GM12864 (cell line): ENCODE measurements at places on chromosomes 3 and 15.
A peak's percentile ranks its signal among the peaks of the same experiment; 100 is the strongest.

GRCh38 chr15:41553731-41554130 is 5.3 kb upstream of the TYRO3 start:
- no peak for DNase-seq

DNA sequence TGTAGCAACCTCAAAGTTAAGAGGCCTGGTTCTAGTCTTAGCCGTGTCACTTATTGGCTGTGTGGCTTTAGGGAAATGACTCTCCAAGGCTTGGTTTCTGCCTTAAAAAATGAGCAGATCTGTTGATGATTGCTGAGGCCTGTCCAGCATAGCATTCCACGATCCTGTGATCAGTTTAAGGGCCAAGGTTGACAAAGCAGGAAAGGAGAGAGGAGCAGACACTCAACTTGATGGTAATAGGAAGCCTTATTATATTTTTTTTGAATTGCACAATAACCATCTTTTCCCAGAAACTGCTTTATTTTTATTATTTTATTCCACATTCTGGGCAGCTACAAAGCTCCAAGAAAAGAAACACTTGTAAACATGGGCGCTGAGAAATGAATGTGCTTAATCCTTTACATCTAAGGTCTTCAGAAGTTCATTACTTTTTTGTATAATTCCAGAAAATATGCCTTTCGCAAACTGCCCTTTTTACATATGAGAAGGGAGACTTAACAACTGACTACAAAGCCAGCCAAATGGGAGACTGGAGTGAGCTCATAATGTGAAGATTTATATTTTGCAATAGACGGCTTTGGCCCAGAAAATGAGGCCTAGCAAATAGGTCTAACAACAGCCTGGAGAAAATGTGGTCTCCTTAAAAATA is 241.0 kb downstream of the ATP8B4 start:
- DNase-seq: no peak

- DNase-seq: no peak
These were observed 31.1 kb downstream of the FAM174B start for GRCh38 chr15:92624401-92624991.

DNA sequence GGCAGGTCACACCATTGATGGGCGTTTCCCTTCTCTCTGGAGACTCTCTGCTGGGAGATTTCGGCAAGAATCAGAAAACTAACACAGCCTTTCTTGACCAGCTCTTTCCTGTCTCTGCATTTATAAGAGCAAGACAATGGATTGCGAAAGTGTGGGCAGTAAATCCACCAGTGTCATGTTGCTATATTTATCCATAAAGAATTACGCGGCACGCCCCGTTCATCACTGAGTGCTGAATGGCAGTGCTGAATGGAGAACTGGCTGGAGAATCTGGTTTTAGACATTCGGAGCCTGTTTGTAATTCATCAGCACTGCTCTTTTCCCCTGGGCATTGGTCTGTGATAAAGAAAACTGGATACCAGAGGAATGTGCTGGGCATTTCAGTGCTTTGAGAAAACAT is 2.0 kb upstream of the CEMIP start:
- DNase-seq: no peak

DNA sequence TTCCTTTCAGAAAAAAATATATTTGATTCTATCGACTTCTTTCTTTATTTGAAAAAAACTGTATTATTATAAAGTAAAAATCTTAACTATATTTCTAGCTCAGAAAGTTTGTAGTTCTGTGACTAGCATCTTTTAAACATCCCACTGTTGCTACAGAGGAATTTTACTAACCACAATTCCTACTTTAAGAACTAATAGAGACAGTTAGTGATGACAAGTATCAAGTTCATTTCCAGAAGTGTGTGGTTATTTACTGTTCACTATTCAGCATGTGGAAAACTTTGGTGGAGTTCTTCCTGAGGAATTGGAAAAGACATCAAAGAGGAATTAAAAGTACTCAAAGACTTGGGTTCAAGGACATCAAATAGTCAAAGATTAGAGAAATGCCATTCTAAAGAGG is 524.1 kb upstream of the CBLB start:
- no peak for DNase-seq

DNA sequence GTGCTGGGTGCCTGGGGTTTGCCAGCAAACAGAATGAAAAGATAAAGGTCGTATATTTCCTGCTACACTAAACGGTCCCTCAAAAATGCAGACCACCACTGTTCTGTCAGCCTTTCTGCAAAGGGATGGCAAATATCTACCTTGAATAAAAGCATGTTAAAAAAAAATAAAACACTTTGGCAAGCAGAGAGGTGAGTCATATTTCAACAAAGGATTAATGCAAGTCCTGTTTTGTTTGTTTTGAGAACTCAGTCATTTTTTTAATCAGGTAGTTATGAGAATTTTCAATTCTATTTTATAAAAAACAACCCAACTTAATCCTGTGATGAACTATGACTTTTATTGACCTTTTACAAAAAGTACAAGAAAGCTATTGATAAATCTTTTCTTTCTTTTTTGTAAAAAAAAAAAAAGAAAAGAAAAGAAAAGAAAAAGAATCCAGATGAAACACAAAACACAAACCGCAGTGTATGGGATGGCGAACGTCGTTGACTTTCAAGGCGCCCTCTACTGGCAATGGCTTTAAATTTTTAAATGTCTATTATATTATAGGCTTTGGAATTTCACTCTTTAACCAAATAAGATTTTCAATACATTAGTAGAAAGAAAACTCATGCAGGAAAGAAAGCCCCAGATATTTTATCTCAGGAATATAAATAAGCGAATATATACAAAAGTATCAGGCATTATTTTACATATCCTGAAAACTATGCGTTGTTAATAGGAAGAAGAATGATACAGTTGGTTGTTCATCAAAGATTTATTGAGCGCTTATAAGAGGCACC is 87.8 kb downstream of the NCEH1 start:
- no peak for DNase-seq

- DNase-seq: peak; percentile 97
These were observed at the start of gene HLTF for GRCh38 chr3:149086232-149086988. Gene HLTF, minus strand, starts transcription at chr3:149086533. Its CDS starts 197 bp downstream, at chr3:149086336.

DNA sequence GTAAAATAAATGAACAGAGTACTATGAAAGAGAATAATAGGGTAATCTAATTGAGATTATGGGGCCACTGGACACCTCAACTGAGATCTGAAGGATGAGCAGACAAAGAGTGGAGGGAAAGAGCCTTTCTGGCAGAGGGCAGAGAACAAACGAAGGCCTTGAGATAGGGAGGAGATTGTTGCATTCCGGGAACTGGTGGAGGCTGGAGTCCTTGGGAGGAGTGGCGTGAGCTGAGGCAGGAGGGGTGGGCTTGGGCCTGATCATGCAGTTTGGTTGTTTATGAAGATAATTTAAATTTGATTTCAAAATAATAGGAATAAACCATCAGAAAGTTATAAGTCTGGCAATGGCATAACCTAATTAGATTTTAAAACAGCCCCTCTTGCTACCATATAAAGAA is 59.5 kb upstream of the GALNT15 start:
- no peak for DNase-seq

GRCh38 chr15:29675791-29676301 is 146.4 kb downstream of the TJP1 start:
- DNase-seq: no peak

DNA sequence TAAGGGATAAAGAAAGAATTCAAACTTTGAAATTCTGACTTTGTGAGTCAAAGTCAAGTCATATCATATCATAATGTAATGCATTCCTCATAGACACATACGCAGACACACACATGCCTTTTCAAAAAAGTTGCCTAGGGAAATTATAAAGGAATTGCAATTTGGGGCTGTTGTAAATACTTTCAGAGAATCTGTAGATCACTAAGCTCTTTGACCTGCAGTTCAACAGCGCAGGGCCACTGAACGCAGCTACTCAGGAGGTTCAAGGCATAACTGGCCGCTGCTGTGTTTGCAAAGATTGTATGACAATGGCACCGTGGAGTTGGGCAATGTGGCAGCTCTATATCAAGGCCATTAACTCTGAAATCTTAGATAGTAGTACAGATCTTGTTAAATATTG is 188.4 kb upstream of the THRB start:
- DNase-seq: no peak

DNA sequence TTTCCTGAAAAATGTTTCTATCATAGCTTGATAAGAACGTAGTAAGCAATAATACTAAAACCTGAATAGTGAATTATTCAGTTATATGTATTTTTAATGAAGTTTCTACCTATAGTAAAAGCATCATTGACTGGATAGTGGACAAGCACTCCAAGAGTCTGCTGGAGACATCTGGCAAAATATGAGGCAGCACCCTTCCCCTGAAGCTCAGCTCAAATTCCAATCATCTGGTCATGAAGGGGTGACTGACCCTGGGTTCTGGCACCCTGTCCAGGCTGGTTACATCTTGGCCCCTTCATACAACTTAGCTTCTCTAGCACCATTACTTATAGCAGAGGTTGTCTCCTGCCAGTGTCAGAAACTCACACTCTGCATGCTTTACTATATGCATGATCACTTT is 455.4 kb downstream of the RAP2B start:
- no peak for DNase-seq

GRCh38 chr3:135040321-135041240 is 245.5 kb downstream of the EPHB1 start:
- DNase-seq: no peak

- no peak for DNase-seq
These were observed 1.2 kb upstream of the ZBTB20 start for GRCh38 chr3:115148142-115148790.

- no peak for DNase-seq
These were observed 154.3 kb upstream of the RORA start for GRCh38 chr15:61383421-61383820.

DNA sequence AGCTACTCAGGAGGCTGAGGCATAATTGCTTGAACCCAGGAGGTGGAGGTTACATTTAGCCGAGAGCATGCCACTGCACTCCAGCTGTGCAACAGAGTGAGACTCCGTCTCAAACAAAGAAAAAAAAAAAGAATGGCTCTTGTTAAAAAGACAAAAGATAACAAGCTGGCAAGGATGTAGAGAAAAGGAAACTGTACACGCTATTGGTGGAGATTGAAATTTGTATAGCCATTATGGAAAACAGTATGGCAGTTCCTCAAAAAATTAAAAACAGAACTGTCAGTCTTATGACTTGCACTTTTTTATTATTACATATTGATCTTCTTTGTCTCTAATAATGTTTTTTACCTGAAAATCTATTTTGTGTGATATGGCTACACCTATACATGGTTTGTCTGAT is 41.9 kb downstream of the MEX3B start:
- DNase-seq: no peak

GRCh38 chr3:12612514-12613226 is 51.2 kb downstream of the RAF1 start:
- DNase-seq: no peak

GRCh38 chr3:78494851-78495250 is 1272.9 kb downstream of the ROBO1 start:
- DNase-seq: no peak

GRCh38 chr3:53506110-53506762 is 11.8 kb downstream of the CACNA1D start:
- no peak for DNase-seq

GRCh38 chr3:17195856-17196604 is 311.3 kb downstream of the PLCL2 start:
- peak; percentile 50 for DNase-seq

DNA sequence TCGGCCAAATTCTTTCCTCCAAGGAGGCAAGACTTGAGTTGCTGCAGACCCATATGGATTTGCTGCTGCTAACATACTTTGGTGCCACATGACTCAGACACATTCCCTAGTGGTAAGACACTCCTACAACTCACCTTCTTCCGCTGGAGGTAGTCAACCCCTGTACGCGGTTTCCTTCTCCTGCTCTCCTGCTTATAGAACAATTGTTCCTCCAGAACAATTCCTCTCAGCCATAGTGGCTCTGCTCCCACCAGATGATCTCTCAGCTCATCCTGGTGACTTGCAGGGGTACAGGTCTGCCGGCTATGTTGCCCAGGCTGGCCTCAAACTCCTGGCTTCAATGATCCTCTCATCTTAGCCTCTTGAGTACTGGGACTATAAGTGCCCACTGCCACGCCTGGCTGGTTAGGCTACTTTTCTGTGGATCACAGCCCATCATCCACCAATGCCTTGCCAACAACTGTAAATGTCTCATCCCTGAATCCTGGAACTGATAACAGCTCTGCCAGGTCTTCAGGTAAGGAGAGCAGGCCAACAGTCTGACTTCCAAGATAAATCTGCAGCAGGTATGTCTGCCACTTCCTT is 2.4 kb upstream of the CXCR6 start:
- no peak for DNase-seq
